Esophagus mucosa (tissue), 1 donor: ENCODE measurements at places on chromosomes 7 and 10. TPM values are rescaled to one million over a fixed set of nuclear protein-coding genes. Genes with fewer than 3 reads are reported as not detected.

DNA sequence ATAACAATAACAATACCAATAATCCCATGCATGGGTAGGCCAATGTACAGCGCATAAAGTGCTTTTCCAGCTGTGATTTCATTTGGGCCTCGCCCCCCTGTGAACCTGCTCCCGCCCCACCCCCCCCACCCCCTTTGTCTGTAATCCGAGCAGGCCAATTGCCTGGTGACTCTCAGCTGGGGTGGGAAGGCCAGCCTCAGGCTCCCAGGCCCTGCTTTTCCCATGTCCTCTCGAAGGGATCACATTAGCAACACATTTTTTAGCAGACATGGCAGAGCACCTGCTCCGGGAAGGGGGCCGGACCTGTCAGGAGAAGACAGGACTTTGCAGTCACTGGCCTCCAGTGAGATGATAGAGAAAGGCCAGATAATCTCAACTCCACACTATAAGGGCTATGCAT lies 439.3 kb downstream of the RPS24 start:
- ATAC-seq: no peak

DNA sequence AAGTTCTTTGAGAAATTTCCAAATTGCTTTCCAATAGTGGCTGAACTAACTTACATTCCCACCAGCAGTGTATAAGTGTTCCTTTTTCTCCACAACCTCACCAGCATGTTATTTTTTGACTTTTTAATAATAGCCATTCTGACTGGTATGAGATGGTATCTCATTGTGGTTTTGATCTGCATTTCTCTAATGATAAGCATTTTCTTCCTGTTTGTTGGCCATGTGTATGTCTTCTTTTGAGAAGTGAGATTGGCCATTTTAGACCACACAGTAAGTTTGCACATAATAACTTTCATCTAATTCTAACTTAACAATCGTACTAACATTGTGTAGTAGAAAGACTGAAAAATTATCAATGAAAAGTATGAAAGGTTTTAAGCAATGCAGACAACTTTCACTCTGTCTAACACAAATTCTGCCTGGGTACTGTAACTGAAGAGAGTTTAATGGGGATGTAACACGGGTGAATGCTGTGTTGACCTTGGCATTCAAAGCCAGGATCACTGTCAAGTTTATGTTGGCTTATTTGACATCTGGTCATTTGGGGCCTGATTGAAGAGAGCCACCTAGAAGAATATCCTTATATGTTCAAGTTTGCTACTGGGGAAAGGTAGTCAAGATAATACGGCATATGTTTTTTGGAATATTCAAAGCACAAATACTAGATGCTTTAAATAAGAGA lies 50.4 kb downstream of the FAM171A1 start:
- ATAC-seq: no peak

- no peak for ATAC-seq
Measured at GRCh38 chr10:116073001-116073400, 200.0 kb downstream of the GFRA1 start.

GRCh38 chr7:47510786-47511185 lies 71.1 kb downstream of the TNS3 start:
- ATAC-seq: no peak

DNA sequence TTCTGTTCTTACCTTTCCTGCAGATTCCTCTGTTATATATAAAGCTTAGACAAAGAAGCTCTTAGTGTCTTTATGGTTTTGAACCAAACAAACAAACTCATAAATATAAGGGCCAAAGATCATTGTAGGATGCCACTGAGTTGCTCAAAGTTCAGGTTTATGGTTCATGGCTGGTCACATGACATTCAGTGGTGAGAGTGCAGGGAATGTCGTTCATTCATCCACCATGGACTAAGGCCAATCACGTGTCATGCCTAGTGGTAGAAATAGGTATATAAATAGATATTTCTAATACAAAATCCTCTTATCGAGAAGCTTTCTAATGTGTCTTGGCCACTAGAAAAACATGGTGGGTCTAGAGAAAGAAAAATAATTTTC lies 119.4 kb downstream of the GATA3 start:
- ATAC-seq: no peak

Gene TMEM273
- total RNA-seq: 3.8 TPM

DNA sequence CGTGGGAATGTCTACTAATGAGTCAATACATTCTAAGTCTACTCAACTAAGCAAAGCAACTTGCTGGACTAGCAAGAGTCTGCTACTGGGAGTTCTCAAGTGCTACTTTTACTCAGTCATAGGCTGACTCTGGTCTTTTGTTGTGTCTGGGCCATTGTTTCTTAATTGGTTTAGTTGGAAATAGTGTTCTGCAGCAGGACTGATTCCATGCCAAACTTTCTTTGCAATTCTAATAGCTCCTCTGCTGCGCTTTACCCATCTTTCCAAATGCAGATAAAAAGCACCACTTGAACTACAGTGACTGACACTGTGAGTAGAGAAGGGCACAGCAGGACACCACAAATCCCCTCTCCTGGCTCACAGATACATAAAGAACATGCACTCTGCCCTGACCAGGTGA lies 125.7 kb downstream of the CD36 start:
- ATAC-seq: no peak

GRCh38 chr7:158494162-158494586 lies 93.4 kb downstream of the PTPRN2 start:
- ATAC-seq: no peak

Gene HOXA4
- total RNA-seq: 5.5 TPM

Gene GPNMB
- total RNA-seq: 125 TPM

Gene CD36
- total RNA-seq: 4.2 TPM

DNA sequence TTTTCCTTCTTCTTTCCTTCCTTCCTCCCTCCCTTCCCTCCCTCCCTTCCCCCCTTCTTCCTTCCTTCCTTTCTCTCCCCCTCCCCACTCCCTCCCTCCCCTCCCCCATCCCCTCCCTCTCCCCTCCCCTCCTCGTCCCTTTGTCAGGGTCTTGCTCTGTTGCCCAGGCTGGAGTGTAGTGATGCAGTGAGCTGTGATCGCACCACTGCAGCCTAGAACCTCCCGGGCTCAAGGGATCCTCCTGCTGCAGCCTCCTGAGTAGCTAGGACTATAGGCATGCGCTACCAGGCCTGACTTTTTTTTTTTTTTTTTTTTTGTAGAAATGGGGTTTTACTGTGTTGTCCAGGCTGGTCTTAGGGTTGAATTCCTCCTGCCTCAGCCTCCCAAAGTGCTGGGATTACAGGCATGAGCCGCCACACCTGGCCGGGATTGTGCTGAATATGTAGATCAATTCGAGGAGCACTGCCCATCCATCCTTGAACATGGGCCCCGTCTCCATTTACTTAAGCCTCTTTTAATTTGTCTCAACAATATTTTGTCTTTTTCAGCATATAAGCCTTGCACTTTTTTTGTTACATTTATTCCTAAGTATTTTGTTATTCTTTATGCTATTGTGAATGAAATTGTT lies 23.4 kb downstream of the GRIFIN start:
- no peak for ATAC-seq

DNA sequence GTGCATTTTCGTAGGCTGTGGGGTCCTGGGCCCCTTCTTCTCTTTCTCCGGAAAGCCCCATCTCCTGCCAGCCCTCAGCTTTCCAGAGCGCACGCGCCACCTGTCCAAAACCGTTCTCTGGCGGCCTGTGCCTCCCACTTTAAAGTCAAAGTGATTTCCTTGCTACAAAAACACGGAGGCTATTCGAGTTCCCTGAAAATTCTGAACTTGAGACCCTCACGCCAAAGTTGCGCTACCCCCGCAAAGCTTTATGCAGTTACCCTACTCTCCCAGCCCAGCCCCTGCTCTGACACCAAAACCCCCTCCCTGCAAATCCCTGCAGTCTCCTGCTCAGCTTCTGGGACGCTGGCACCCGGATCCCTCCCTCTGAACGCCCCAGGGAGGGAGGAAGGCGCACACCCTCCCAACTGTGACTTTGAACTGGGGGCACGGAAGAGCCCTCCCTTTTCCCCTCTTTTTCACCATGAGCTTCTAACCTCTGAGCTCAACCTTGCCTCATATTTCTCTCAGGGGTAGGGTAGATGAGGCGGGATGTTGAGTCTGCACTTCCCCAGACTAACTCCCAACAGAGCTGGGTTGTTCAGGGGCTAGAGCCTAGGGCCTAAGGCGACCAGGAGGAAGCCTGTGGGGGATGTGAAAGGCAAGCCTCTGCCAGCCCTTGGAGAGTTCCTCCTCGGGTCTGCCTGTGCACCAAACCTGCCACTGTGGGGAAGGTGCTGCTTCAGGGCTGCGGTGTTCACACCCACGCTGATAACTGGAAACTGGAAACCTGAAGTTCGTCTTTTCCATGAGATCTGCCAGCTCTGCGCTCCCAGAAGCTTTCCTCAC lies 2.7 kb upstream of the PAX4 start:
- ATAC-seq: no peak

Gene SVOPL
- not detected for total RNA-seq

- ATAC-seq: no peak
Measured at GRCh38 chr10:17386021-17386420, 68.4 kb downstream of the ST8SIA6 start.

- ATAC-seq: no peak
Measured at GRCh38 chr7:37719077-37719476, 35.5 kb downstream of the GPR141 start.

Gene LCOR
- 26.8 TPM for total RNA-seq

DNA sequence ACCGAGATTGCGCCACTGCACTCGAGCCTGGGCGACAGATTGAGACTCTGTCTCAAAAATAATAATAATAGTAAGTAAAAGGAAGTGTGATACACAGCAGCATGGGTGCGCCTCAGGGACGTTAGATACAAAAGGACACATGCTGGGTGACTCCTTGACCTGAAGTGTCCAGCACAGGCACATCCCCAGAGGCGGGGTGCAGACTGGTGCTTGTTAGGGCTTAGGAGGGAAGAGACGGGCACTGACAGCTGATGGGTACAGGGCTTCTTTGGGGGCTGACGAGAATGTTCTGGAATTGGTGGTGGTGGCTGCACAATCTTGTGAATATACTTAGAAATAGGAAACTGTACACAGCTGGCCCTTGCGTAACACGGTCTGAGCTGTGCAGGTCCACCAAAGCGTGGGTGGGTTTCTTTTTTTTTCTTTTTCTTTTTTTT lies 61.8 kb upstream of the DNAJB6 start:
- ATAC-seq: no peak

DNA sequence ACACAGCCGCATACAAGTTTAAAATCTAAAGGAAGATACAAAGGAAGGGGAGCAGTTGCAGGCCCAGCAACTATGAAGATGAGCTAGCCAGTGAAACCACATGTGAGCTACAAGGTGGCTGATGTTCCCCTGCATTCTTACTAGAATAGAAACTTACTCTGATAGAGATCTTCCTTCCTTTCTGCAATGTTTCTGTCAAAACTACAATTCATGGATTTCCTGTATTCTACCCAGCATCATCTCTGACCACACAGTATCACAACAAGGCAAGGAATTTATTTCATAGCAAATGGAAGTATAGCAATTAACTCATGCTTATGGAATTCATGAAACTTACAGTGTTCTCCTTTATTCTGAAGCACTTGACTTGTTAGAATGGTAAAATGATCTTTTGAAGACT lies 68.7 kb upstream of the AASS start:
- ATAC-seq: no peak

- ATAC-seq: no peak
Measured at GRCh38 chr7:74560086-74560719, 97.3 kb upstream of the GTF2I start.

Gene BUB3
- total RNA-seq: 65.2 TPM

Gene SMARCD3
- 6.7 TPM for total RNA-seq

DNA sequence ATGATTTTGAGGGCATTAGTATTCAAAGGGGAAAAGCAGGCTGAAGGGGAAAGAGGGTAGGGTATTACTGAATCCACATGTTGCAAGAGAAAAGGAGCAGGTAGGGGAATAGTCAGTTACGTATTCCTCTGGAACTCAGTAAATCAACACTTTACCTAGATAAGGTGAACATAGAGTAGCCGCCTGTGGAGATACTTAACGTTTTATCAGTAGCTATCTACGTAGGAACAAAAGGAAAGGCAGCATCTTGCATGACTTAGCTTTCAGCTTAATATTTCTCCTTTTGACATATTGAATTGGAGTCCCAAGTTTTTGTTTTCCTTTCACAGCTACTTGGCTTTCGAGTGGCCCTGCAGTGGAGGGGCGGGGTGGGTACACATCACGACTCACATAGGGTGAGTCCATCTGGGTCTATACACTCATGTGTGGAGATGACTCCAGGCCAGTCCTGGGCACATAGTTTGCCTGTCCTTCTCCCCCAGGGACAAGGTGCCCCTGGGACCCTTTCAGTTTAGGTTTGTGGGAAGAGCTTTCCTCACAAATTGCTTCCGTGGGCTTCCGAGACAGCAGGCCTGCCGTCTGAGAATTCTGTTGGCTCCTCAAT lies 48.1 kb downstream of the CCNY start:
- peak; percentile 57 for ATAC-seq

GRCh38 chr10:77111611-77112550 lies 525.7 kb downstream of the KCNMA1 start:
- ATAC-seq: peak; percentile 48

DNA sequence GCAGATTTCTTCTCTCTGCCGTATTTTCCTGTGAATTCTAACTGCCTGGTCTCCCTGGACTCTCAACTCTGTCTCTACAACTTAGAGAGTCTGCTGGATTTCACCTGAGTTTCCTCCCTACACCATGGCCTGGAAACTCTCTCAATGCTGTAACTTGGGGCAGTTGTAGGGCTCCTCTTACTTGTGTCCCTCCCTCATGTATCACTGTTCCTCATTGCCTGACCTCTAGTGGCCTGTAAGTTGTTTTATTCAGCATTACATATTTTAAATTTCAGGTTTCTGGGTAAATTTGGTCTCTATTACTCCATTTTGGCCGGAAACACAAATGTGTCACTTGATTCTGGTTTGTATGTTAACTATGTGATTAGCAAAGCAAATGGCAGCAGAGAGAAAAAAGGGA lies 70.9 kb downstream of the DYNC1I1 start:
- no peak for ATAC-seq

DNA sequence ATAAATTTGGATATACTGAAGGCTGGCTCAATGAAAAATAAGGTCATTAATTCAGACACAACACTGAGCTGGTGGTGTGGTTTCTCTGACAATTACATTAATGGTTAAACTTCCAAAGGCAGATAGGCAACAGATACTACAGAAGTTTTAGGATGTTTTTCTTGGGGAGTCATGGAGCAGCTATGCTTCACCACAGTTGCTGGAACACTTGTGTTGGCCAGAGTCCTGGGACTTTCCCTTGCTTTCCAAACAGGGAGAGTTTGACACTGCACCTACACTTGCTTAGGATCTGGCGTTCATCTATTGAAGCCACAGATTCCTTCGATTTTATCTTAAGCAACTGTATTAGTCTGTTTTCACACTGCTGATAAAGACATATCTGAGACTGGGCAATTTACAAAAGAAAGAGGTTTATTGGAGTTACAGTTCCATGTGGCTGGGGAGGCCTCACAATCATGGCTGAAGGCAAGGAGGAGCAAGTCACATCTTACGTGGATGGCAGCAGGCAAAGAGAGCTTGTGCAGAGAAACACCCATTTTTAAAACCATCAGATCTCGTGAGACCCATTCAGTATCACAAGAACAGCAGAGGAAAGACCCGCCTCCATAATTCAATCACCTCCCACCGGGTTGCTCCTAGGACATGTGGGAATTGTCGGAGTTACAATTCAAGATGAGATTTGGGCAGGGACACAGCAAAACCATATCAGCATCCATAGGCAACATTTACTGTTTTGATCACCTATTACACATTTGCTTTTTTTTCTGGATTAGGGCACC lies 27.8 kb upstream of the TMEM178B start:
- no peak for ATAC-seq

Gene CYP26C1
- not detected for total RNA-seq

Gene SPAM1
- total RNA-seq: not detected
